ENCODE measurements at places on chromosomes 2 and 18. TPM values are rescaled to one million over a fixed set of nuclear protein-coding genes. Genes with fewer than 3 reads are reported as not detected.

LYPD6 gene
- total RNA-seq, result 16.9 TPM

DNA sequence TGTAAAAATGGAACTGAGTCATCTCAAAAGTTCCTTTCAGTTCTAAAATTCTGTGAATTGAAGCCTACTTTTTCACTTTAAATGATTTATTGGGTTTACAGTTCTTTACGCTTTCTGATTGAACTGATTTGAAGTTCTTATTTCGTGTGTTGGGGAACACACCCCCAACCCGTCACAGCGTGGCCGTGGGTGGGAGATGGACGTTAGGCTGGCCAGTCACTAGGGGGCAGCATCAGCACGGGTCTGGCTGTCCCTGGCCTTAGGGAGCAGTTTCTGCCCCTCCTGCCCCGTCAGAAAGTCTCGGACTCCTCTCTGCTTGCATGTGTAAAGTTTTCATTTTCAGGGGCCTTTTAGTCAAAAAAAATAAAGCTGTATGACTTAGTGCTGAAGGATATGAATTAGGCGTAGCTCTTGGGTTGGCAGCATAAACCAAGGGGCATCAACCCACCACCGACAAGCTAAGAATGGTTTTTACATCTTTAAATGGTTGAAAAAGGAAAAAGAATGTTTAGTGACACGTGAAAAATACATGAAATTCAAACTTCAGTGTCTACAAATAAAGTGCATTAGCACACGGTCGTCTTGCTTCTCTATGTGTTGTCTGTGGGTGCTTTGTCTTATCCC lies 63.4 kb downstream of the ZCCHC2 start:
- DNase-seq, result no peak

CROCC2 gene
- not detected for total RNA-seq

- DNase-seq, result no peak
Measured at GRCh38 chr2:25274868-25275574, 66.7 kb downstream of the DNMT3A start.

L3MBTL4 gene
- total RNA-seq, result 6.7 TPM

- no peak for DNase-seq
Measured at GRCh38 chr2:157182204-157182709, 75.2 kb upstream of the GALNT5 start.

- no peak for DNase-seq
Measured at GRCh38 chr2:206204710-206205109, 45.0 kb downstream of the EEF1B2 start.

HOXD3 gene
- 5.2 TPM for total RNA-seq

DNA sequence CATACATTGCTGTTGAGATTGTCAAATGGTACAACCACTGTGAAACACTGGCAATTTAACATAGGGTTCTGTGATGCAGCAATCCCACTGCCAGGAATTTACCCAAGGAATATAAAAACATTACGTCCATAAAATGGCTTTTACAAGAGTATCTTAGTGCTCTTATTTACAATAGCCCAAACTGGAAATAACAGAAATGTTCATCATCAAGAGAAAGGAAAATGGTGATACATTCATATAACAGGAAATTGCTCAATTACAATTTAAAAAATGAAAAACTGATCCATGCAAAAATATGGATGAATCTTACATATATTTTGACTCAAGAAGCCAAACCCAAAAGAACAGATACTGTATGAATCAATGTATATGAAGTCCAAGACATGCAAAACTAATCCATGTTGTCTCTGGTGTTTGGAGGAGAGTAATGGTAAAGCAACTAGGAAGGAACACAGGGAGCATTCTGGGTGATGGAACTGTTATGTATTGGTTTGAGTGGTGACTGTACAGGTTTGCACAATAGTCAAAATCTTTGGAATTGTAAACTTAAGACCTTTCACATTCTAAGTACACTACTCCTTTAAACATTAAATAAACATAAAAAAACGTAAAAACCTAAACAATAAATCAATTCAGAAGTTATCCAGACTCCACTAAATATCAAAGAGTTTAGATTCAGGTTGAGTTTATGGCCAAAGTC lies 104.8 kb upstream of the WDR75 start:
- no peak for DNase-seq

DNA sequence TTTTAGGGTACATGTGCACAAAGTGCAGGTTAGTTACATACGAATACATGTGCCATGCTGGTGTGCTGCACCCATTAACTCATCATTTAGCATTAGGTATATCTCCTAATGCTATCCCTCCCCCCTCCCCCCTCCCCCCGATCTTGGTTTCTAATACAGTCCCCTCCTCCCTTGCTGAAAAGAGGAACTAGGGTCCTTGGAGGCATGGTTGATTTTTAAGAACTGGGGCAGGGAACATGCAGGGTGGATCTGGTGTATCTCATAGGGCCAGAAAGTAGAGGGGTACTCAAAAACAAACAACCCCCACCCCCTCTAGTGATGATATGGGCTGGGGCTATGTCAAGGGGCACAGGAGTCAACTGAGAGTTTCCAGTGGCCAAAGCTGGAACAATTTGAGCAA lies 153.4 kb downstream of the UBR3 start:
- no peak for DNase-seq

DNA sequence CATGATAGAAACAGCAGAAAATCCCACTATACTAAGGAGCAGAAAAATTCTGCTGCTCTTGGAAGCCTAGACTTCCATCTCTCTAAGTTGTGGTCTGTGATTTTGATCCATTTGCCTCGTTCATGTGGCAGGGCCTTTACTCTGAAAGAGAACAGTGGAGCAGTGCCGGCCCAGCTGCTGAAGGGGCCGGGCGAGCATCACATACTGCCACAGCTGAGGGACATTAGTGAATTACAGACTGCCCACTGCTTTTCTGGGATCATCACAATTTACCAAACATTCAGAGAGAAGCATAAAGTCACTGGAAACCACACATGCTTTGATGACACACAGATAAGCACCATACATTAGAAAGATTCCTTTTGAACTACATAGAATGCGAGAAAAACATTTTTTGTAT lies 217.0 kb upstream of the BOD1L2 start:
- DNase-seq, result no peak

POLE4 gene
- total RNA-seq, result 18.1 TPM

DNA sequence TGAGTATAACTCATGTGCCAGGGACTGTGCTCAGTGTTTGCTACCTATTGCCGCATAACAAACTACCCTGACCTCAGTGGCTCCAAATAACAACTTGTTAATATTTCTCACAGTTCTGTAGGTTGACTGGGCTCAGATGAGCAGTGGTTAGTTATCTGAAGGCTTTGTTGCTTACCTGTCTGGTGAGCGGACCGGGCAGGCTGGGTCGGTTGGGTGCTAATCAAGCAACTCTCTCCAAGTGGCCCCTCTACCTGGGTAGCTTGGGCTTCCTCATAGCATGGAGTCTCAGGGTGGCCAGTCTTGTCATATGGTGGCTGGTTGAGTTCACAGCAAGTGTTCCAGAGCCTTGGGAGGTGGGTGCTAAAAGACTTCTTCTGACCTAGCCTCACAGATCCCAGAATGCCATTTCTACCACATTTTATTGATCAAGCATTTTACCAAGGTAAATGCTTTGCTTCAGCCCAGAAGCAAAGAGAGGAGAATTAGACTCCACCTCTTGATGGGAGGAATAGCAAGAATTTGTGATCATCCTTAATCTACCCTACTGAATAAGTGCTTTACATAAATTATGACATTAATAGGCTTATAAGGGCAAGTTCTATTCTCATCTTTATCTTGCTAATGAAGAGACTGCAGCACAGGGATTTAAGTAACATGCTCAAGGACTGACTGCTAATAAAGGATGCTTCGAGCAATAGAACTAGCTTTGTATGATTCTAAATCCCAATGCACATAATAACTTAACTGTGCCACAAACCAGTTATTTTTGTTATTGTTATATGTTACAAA lies 16.9 kb downstream of the RAB31 start:
- no peak for DNase-seq

DNA sequence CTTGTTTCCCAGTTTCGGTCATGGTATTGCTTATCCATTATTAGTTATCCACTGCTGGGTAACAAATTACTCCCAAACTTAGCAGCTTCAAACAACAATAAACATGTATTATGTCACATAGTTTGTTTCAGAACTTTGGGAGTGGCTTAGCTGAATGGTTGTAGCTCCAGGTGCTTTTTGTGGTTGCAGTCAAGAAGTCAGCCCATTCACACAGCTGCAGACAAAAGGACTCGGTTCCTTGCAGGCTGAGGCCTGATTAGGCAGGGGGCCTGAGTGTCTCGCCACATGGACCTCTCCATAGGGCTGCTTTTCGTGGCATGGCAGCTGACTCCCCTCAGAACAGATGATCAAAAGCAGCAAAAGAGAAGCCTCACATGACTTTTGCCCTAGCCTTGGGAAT lies 58.2 kb upstream of the ITGA4 start:
- DNase-seq, result no peak

GALR1 gene
- total RNA-seq, result 1.1 TPM

HNMT gene
- 179 TPM for total RNA-seq

DNA sequence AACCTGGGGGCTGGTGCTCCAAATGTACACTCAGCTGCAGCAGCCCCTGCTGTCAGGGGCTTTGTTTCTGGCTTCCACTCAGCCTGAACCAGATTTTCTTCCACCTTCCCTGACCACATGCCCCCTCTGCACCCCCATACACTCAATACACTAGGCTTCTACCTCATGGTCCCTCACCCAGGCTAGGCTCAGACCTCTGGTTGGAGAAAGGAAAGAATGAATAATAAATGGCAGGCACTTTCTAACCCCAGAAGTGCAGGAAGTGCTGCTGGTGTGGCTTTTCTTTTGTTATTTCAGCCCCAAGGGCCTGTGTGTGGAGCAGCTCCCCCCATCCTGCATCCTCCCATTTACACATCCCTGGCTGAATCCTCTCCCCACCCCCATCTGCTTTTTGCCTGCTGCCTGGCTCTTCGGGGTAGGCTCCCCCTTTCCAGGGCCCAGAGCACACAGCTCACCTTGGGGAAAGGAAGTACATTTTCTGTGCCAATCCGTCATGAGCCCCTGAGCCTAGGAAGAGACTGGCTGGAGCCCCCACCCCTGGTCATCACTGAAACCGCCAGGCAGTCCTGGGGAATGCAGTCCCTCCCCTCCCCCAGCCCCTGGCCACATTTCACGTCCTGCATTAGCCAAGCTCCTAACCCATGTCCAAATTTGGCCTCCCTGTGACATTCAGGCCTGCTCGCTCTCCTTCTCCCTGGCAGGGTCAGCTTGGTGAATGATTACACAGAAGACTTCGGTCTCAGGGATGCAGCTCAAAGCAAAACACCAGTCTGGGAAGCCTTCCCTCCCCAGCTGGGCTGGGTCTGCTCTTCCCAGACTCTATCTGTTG lies 2.6 kb downstream of the DYSF start:
- no peak for DNase-seq
